ENCODE measurements at places on chromosomes 3 and 15.

GRCh38 chr3:192794216-192794615 lies 66.9 kb upstream of the FGF12 start:
- no peak for DNase-seq

- DNase-seq: no peak
Observed at GRCh38 chr3:101995371-101996046, 146.2 kb downstream of the NFKBIZ start.

DNA sequence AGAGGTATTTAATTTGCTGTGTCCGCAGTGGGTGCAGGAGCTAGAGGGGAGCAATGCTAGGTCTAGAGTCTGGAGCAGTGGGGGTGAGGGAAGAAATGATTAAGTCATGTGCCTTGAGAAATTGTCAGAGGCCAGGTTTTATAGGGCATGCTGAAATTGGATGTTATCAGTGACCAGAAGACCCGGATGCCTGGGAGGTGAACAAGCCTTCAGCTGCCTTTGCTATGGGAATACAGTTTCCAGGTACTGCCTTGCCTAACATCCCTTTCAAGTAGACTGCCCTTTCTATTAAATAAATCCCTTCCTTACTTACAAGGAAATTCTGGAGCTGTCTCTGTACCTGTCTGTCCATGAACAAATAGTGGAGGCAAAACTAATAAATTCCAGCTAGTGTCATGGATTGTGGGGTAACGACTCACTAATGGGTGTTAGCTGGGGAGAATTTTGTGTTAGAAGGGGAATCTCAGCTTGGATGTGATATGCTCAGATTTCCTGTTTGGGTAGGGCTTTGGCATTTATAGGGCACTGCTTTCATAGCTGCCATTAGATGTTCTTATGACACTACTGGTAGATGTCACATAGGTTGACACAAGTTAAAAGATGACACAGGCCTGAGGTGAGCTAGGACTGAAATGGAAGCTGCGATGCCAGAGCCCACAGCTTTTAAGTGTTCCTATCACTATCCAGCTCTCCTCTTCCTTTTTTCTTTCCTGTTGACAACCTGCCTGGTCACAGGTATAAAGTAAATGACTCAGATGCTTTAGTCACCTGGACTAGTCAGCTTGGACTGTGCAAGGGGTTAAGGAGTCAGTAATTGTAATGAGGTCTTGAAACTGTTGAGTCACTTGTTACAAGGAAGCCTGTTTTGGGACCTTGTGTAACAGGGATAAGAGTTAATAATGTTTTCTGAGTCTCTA lies 21.3 kb downstream of the CHD2 start:
- DNase-seq: no peak

DNA sequence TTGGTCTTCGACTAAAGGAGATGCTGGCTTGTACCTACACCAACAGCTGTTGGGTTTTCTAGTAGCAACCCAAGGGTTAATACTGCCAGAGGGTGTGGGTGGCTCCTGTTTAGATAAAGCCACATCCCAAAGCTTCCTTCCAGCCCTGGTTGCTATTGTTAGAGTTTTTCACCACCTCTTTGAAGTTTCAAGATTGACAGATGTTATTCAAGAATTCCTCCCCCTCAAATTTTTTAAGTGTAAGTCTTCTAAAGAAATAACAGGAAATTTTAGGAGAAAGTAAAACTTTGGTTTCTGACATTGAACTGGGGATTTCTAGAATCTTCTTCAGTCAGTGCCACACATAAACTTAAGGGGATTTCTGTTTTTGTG lies 60.9 kb downstream of the TGFBR2 start:
- DNase-seq: no peak

GRCh38 chr15:90306560-90306959 lies 41.1 kb downstream of the NGRN start:
- no peak for DNase-seq

GRCh38 chr15:59399465-59400102 lies 26.9 kb upstream of the MYO1E start:
- DNase-seq: no peak

GRCh38 chr3:119862616-119863015 lies 80.7 kb downstream of the NR1I2 start:
- DNase-seq: no peak

GRCh38 chr15:92100301-92100700 lies 246.8 kb downstream of the SLCO3A1 start:
- DNase-seq: no peak

DNA sequence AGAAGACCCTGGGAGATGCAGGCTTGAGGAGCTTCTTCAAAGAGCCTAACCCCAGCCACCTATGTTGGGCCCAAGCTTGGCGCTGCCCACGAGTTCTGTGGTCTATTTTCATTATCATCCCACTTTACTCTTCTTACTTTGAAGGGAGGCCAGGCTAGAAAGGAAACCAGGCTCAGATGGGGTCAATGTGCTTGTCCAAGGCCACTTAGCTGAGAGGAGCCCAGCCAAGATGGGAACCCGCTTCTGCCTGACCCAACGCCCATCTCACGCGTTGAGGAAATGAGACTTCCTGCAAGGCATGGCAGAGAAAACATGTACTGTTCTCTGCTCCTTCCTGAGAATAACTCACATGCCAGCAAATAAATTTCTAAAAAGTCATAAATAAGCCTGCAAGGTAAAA lies 486.3 kb upstream of the PROK2 start:
- no peak for DNase-seq

DNA sequence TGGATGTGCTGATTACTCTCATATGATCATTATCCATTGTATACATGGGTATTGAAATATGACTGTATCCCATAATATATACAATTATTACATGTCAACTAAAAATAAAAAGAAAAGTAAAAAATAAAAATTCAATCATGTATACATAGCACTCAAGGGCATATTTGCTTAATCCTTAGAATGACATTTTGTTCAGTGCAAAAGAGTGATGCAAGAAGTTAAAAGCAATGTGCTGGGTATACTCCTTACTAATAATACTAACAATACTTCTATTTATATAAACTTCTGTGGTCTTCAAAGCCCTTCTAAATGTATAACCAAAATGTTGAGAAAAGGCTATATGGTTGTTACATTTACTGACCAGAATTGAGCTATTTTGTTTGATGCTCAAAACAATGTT lies 23.2 kb upstream of the TM4SF1 start:
- DNase-seq: no peak

DNA sequence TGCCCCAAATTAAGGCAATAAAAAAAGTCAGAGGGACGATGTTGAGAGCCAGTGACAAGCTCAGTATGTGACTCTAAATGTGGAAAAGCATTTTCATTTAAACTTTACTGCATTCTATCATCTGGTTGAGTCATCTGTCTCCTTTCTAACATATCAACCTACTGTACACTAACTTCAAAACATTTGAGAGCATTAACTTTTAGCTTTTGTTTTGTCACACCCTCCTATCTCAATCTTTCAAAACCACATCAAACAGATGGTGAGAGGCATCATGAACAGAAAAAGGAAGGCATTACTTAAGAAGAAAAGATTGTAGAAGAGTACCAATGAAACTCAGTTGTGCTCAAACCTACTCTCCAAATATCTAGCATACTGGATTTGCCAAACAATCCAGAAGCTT lies 4.8 kb downstream of the LRRC58 start:
- DNase-seq: no peak

GRCh38 chr15:48449734-48450133 lies 118.5 kb downstream of the DUT start:
- no peak for DNase-seq

DNA sequence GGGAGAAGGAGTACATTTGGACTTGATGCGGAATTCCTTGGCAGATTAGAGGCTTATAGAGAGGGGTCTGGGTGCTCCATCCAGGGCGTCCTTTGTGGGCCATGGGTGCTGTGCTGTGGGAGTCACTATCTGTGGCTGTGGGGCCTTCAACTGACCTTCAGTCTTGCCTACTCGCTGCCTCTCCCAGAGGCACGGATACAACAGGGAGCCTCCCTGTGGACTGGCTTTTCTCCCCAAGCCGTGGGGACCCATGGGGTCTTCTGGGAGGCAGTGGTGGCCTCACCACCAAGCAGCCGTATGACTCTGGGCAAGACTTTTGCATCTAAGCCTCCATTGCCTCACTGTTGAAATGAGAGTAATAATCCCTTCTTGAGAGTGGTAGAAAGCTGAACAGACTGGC lies 83.9 kb downstream of the PDCD6IP start:
- DNase-seq: no peak

DNA sequence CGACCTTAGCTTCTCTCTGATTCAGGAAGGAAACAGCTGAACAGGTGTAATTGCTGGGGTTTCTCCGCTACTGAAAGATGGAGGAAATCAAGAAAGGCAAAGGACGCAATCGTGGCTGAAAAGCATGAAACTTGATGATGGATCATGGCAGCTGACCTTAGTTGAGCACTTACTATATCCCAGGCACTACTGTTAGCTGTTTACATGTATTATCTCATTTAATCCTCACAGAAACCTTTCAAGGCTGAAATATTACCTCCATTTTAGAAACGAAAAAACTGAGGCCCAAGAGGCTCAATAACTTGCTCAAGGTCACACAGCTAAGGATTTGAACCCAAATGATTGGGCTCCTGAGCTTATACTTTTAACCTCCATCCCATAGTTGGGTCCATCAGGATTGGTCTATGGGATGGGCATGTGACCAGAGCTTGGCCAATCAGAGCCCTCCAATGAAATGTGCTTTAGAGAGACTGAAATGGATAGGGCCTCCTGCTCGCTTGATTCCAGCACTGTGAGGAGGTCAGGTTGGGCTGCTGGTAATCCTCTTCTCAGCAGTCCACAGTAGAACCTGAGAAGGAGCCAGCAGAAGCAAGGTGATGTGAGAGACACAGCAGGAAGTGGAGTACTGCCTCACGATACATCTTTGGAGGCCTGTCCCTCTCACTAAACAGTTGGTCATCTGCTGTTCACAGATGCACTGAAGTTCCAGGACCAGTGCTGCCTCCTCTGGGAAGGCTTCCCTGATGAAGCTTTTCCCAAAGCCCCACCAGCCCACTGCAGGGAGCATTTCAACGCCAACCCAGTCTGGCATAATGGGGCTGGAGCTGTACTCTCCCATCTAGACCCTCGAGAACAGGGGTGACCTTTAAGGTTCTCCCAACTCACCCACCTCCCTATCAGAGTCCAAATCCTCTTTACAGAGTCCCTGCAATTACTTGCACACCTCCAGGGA lies 10.4 kb downstream of the CLN6 start:
- no peak for DNase-seq

DNA sequence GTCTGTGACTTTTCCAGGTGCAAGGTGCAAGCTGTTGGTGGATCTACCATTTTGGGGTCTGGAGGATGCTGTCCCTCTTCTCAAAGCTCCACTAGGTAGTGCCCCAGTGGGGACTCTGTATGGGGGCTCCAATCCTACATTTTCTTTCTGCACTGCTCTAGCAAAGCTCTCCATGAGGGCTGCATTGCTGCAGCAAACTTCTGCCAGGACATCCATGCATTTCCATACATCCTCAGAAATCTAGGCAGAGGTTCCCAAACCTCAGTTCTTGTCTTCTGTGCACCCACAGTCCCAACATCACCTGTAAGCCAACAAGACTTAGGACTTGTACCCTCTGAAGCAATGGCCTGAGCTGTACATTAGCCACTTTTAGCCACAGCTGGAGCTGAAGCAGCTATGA lies 694.5 kb upstream of the BCHE start:
- no peak for DNase-seq

DNA sequence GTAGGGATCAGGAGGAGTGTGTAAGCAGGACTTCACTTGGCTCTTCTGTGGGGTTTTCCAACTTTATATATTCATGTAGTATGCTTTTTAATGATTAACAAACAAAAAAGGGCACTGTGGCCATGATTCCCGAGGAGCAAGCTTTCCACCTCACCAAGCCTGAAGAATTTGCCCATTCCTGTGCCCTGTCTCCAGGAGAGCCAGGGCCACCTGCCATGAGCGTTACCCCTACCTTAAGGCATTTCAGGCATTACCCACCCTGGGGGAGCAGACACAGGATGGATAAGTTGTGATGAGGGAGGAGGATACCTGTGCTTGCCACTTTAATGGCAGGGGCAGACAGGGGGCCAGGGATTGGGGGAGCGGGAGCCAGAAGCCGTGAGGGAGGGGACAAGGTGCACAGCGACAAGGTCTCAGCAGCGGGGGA lies 3.0 kb downstream of the TRPM1 start:
- no peak for DNase-seq

- DNase-seq: no peak
Observed at GRCh38 chr3:30904996-30905395, 10.5 kb upstream of the GADL1 start.

GRCh38 chr15:31871166-31871886 lies 159.0 kb upstream of the CHRNA7 start:
- DNase-seq: no peak

DNA sequence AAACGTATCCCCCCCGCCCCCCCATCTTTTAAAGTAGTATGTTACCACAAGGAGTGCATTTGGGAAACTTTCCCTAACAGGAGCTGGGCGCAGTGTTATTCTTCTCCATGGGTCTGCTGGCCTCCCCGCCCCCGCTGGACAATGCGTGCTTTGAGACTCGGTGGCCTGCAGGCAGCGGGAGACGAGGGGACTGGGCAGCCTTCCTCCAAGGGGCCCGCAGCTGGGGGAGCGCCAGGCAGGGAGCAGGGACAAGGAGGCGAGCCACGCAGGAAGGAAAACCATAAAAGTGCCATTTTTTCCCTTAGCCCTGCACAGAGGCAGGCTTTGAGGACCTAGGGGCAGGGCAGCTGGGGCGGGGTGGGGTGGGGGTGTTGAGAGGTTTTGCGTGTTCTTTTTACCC lies 14.1 kb downstream of the SOX2 start:
- DNase-seq: no peak

DNA sequence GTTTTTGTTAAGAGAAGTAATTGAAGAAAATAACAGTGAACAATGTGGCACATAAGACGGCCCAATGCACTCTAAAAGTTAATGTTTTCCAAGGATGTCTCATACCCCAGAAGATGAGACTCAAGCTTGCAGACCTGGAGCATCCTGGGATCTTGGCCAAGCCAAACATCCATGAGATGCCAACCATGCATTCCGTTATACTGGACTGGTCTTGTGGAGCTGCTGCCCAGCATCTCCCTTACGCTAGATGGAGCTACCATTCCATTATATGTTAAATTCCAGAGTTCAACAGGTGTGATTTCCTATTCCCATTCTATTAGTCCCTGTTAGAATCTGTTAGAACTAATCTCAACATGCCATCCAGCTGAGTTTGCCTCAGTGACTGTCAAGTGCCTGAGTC lies 181.8 kb downstream of the PDCD6IP start:
- DNase-seq: no peak

GRCh38 chr3:141335531-141336061 lies 32.7 kb upstream of the ZBTB38 start:
- no peak for DNase-seq

- DNase-seq: no peak
Observed at GRCh38 chr3:115996420-115997108, 373.3 kb downstream of the GAP43 start.

- DNase-seq: no peak
Observed at GRCh38 chr3:45465192-45465591, 76.8 kb downstream of the LARS2 start.
